ENCODE measurements at places on chromosomes 12 and 14.

- DNase-seq, result peak; percentile 67
Measured at GRCh38 chr12:121443193-121443870, 43.4 kb downstream of the RNF34 start.

DNA sequence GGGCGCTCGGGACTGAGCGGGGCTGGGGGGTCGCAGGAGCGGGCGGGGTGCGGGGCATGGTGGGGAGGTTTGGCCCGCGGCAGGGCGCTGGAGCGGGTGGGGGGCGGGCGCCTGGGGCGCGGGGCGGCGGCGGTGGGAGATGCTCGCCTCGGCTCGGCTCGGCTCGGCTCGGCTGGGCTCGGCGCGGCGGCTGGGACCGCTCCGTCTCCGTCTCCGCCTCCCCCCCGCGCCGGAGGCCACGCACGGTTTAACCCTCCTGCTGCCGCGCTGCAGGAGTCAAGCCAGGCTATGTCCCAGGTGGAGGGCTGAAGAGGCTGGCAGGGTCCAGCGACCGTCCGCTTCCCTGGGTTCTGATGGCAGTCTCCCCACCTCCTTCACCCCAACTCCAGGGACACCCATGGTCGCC is at the start of gene PIANP:
TSS of gene PIANP (minus strand) at position 170 of the 406 bp plus-strand sequence. CDS start 2,754 bp downstream, outside the sequence.
- peak; percentile 43 for DNase-seq

- peak; percentile 91 for DNase-seq
Measured at GRCh38 chr12:124939079-124939420, 24.6 kb upstream of the UBC start.

DNA sequence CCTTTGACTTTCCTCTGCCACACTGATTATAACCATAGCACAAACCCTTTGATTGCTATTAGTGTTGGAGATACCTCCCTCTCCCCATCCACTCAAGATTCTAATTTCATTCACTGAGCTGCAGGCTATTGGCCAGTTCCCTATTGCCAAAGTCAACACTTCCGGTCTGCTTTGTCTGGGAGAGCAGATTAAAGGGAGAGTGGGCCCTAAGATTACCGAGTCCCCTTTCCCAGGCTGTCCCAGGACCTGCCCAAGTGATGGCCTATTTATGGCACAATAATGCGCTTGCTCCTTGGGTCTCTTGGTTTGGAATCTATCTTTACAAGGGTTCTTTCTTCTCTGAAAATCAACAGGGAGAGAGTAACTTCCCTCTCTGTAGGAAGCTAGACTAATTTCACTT is 42.9 kb upstream of the LTBP2 start:
- no peak for DNase-seq

DNA sequence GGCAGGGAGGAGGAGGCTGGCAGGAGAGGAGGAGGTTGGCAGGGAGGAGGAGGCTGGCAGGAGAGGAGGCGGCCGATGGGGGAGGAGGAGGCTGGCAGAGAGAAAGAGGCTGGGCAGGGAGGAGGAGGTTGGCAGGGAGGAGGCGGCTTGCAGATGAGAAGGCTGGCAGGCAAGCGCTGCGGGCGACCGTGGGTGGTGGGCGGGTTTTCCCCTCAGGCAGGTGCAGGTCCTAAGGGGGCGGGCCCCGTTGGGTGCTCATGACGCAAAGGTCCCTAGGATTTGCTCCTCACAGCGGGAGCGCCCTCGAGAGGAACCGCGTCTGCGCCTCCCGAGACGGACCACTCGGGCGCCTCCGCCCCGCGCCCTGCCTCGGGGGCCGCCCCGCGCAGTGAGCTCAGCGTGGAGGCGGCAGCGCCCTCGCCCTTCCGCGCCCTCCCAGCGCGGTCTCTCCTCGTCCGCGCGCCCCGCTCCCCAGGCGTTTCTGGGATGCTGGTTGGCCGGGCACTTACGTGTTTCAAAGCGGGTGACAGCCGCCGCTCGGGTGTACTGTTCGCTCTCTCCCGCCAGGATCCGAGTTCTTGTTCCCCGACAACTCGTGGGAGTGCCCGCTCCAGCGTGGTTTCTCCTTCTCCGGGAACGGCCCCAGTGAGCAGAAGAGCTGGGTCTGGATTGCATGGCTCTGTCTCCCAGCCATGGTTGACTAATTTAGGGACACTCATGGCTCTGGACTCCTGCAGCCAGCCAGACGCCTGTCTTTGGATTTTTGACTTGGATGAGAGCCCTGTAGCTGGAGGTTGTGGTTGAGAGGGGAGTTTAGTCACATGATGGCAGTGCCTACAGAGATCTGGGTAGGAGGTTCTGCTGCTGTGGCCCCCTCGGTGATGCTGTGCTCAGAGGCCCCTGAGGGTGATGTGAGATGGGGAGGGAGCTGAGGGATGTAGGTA is 64.1 kb upstream of the PPP4R3A start:
- DNase-seq, result peak; percentile 75

DNA sequence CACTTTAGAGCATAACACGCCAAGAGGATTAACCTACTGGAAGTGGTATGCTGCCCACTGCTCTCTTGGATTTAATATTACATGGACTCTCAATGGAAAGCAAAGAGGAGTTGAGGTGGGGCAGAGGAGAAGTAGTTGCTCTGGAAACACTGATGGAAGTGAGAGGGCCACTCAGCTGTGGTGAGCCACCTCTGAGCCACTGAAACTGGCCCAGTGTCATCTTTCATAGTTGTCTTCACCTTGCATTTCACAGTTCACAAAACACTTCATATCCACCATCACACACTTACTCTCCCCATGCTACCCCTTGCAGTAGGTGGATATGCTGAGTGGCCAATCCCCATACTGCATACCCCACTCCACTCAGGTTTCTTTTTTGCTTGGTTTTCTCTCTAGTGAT is 12.2 kb upstream of the PCED1B start:
- DNase-seq, result no peak

DNA sequence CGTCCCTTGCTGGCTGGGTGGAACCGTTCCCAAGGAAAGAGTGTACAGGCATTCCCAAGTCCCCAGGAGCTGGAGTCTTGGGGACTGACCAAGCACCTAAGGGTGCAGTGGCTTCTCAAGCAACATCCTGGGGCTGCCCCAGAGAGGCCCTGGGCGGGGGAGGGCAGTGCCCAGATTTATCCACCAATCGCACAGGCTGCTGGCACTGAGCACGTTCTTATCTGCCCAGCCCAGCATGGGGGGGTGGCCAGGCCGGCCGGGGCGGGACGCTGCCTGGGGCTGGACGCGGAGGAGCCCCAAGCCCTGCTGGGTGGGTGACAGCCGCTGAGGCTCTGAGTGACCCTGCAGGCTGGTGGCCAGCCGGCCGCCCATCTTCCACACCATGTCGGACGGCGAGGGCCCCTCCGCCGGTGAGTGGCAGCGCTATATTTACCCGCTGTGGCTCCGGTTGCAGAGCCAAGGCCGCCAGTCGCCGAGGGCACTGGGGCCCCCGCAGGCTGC is 53.4 kb downstream of the CYP46A1 start:
- no peak for DNase-seq

DNA sequence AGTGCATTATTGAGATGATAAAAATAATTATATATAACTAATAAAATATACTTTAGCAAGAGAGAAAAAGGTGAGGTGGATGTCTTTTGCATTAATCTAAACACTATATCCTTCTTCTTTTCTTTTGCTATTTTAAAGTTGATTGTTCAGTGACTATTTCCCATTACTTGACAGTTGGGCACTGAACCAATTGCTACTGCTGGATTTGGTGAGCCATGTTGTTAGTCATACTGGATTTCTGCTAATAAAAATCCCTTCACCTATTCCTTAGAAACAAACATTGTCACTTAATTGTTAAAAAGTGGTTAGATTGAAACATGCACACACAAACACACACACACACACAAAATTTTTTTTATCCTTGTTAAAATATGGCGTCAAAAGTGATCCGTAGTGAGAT is 251.6 kb upstream of the ALG10 start:
- no peak for DNase-seq

- peak; percentile 20 for DNase-seq
Measured at GRCh38 chr14:36067428-36068187, 108.9 kb downstream of the PTCSC3 start.

DNA sequence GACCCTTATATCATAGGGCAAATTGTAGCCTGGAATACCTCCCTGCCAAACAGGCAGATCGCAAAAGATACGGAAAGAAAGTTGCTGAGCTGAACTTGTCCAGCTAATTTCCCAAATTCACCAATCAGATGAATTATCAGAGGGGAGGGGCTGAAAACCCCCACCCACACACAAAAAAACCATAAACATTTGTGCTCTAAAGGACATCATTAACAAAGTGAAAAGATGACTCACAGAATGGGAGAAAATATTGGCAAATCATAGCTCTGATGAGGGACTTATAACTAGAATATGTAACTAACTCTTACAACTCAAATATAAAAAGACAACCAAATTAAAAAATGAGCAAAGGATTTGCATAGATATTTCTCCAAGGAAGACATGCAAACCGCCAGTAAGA is 36.3 kb downstream of the PTHLH start:
- no peak for DNase-seq
